ENCODE measurements at places on chromosomes 11 and 22. TPM values are rescaled to one million over a fixed set of nuclear protein-coding genes. Genes with fewer than 3 reads are reported as not detected.

The KCNE3 gene
- total RNA-seq: 18.6 TPM

The ANO5 gene
- 7.3 TPM for total RNA-seq

The DGAT2 gene
- total RNA-seq: 60.5 TPM

The C11orf87 gene
- total RNA-seq: 0.13 TPM

The IFITM1 gene
- 98.9 TPM for total RNA-seq

The SCGB1A1 gene
- total RNA-seq: not detected

The INS gene
- total RNA-seq: not detected

The MFNG gene
- total RNA-seq: 3.3 TPM

The PKDREJ gene
- not detected for total RNA-seq

The RAG2 gene
- not detected for total RNA-seq

The CTSW gene
- total RNA-seq: not detected
